ENCODE measurements at places on chromosomes 4 and X.

DNA sequence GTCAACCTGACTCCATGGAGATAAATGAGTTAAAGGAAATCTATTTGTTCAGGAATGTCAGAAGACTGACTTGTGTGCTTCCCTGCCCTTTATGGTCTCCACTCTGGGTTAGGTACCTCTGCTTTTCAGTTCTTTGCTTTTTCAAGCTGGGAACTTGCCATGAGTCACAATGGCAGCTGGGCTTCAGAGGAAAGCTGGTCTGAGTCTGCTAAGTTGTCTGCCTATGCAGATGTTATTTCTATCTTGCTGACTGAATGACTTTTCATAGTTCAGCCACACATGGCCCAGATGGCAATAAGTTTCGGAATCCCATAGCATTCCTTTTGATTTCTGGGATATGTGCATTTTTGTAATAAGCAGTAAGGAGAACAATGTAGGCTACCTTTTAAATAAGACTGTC, 337.9 kb upstream of the FGF13 start:
- no peak for DNase-seq

DNA sequence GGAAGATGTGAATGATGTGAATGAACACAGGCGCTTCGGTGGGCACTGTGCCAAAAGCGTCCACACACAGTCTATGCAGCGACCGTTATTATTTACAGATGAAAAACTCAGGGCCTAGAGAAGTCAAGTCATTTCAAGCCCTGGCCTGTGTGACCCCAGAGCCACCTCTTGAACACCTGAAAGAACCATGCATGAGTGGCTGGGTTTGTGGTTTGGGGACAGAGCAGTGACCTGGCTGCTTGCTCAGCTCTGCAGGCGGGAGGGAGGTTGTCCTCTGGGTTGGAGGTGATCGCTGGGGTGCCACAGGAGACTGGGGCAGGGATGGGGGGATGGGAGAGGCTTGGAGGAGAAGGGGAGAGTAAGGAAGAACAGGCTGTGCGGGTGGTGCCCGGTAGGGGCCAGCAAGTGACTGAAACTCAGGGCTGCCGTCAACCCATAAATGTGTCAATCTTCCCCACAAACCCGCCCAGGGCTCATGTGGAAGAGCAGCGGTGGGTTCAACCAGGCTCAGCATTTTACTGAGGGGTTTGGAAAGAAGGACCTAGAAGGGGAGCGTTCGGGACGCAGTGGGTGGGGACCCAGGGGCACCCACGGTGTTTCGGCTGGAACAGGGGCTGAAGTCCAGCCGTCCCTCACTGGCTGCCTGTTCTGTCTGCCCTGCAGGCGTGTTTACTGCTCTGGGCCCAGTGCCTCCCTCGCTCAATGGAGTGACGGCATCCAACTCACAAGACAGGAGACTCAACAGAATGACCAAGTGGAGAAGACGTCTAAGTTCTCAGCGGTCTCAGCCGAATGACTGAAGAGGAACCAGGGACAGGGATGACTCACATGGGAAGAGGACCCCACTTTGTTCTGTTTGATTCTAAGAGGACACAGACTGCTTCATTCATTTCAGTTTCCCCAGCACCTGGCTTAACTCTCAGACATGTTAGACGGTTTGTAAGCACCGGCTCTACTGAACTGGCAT, 167.8 kb downstream of the AFAP1 start:
- DNase-seq, result no peak

- DNase-seq, result peak; percentile 37
Observed at GRCh38 chr4:123244137-123244536, 152.5 kb upstream of the SPRY1 start.

DNA sequence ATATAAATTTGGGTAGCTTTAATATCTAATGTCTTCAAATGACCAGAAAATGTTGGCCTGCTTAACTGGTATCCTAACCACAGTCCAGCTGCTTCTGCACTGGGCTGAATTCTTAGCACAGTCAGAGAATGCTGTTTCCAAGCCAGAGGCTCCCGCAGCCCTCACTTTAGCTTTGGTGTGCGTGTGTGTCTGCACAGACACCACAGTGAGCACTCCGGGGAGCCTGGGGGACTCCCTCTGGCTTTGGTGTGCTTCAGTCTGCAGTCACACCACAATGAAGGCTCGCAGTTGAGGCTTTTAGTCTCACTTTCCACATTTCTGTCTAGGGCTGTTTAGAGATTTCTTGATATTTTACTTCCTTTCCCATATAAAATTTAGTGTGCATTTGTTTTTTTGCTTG, 53.6 kb downstream of the APOO start:
- DNase-seq, result no peak

DNA sequence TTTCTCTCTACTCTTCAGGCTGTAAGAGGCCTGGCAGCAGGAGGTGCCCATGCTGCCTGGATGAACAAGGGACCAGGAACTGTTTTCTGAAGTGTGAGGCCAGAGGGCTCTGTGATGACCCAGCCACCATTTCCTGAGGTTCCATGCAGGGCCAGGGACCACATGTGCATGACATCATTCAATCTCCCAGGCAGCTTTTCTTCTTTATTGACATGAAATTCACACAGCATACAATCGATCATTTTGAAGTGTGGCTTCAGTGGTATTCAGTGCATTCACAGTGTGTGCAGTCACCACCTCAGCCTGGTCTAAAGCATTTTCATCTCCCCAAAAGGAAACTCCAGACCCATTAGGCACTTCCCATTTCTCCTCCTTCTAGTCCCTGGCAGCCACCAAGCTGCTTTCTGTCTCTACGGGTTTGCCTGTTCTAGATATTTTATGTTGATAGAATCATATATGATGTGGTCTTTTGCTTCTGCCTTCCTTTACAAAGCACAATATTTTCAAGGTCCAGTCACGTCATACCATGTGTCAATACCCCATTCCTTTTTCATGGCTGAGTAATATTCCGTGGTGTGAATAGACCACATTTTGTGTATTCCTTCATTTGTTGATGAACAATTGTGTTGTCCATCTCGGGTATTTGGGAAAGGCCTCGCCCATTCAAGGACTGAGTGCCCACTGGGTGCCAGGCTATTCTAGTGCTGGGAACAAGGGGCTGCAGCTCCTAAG, 93.1 kb downstream of the PSAPL1 start:
- no peak for DNase-seq

DNA sequence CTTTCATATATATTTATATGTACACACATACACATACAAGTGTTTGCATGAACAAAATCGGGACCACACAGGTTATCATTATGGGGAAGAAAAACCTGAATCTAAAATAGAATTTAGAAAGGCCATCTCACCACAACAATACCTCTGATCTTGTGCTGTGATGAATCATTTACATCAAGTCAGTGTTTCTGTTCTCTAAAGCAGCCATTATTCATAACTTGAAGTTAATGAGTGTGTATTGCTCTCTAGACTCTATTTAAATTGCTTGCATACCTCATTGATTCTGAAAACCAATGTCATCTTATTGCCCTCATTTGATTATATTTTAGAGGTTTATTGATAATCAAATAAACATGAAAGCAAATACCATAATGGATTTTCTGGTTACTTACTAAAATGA, 71.6 kb downstream of the FAM114A1 start:
- no peak for DNase-seq

DNA sequence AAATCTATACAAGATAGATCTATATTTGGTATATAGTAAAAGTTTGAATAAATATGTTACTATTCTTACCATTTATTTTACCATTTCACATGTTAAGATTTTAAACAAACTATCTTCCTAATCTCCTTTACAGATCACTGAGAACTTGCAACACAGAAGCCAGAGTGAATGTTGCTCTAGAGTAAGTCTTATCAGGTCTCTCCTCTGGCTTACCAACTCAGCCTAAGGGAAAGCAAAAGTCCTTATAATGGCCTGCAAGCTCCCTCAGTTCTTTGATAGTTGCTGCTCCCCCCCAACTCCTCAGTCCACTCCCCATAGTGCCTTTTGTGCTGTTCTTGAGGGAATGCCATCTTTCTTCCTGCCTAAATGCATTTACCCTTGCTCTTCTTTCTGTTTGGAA, 25.7 kb upstream of the SLC7A11 start:
- no peak for DNase-seq

DNA sequence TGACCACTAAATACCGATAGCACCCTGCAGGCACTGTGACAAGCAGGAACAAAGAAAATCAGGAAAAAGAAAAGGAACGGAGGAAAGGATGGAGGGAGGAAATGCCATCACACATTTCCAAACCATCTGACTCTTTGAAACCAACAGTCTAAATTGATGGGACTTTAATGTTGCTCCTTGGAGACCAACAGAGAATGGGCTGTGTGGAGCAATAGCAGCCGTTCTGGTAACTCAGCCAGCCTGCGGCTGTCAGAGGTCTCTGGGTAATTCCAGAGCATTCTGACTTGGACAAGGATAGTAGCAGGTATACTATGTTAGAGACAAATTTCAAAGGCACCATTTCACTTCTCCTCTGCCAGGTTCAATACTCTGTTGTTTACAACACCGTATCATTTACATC, 18.0 kb downstream of the PARM1 start:
- no peak for DNase-seq

- no peak for DNase-seq
Observed at GRCh38 chr4:125096662-125097061, 218.1 kb upstream of the FAT4 start.

DNA sequence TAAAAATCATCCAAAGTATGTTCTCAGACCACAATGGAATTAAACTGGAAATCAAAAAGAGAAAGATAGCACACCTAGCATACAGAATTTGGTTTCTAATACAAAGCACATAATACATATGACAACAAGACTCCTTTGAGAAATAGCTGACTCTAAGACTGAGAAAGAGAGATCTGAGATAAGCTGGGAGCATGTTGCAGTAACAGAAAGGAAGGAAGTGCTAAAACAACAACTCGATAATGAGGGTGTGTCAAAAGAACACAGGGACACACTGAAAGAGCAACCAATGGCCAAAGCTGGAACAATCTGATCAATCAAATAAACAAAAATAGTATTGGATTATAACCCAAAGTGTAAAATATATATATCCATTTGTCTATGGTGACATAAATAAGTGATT, 586.6 kb downstream of the C4orf33 start:
- DNase-seq, result no peak

GRCh38 chrX:130775849-130776248, 127.2 kb downstream of the ENOX2 start:
- no peak for DNase-seq

- peak; percentile 85 for DNase-seq
Observed at GRCh38 chrX:129606918-129607317, 47.8 kb downstream of the APLN start.

- DNase-seq, result peak; percentile 70
Observed at GRCh38 chr4:165398570-165398969, 19.8 kb downstream of the CPE start.

DNA sequence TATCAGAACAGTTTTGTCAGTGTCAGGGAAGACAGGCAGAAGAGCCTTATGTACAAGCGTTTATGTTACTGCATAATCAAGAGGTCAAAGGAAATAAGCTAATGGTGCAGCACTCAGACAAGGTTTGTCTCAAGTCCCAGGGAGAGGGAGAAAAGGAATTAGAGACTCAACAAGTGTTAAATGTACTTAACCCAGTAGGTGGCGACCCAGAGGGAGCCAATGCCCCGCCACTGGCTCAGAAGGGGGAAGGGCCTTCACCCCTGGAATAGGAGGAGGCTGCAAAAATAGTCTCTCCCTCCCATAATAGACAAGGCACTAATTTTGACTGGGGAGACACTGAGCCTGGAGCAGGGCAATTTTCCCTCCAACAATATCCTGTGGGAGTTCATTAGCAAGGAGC, 14.1 kb upstream of the PAPSS1 start:
- DNase-seq, result peak; percentile 63

DNA sequence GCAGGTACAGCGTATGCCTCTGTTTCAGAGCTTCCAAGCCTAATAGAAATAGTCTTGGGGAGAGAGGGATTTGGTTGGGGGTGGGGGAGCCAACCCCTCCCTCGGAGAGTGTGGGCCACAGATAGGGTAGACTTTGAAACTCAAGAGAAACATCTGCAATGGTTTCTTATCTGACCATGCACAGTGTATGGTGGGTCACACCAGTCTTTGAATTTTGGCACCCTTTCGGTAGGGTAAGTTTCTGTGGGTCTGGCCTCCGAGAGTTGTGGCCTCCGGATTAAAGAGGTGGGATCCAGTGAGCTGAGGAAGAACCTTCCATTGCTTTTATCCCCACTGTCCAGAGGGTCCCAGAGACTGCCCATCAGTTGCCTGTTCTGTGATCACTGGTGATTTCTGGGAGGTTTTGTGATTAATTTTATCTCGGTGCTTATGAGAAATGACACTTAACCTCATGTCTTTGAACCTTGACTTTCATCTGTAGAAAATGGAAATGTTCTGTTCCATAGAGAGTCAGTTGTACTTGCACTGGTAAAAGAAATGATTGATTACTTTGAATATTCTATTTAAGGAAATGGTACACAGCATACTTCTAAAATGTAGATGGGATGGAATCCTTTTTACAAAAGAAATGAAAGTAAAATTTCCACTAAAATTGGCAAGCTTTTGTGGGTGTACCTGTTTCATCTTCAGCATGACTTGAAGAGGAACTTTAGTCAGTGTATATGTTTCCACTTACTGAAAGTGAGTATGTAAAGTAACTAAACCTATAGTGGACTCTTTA, 62.7 kb downstream of the TMEM131L start:
- DNase-seq, result no peak

GRCh38 chrX:45758319-45758718, 557.6 kb upstream of the DIPK2B start:
- no peak for DNase-seq

DNA sequence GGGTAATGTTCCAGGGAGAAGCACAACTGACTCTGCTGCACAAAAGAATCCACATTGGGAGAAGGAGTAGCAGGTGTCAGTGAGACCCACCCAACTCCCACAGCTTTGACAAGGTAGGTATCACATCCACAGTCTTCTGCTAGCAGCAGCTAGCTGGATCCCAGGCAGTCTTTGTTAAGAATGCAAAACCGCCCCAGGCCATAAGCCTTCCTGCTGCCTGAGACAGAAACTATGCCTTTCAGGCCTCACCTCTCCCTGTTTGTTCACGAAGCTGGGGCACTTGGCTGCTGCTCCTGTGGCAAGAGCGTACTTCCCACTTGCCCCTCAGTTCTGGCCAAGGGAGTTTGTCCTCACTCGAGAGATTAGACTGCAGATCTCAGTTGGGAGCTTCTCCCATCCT, 21.4 kb downstream of the RRAGB start:
- DNase-seq, result no peak

DNA sequence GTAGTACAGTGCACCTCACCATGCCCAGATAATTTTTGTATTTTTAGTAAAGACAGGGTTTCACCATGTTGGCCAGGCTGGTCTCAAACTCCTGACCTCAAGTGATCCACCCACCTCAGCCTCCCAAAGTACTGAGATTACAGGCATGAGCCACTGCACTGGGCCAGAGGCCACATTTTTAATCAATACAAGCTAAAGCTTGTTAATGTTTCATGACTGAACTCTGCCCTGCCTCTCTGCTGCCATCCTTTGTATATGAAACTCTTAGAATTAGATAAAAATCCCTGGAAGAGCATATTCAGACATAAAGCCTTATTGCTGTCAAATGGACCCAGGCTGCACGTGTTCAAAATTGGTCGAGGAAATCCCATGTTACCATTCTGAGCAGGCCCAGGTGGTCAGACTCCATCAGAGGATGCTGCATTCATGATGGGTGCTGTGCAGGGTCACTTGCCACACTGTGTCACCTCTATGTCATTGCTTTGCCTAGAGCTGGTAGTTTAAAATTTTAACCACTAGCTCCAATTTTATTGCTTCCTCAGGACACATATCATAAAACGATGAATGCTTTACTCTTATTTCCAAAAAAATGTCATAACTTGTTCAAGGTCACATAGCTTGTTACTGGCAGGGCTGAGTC, 45.2 kb downstream of the LNX1 start:
- no peak for DNase-seq
